ENCODE measurements at places on chromosomes 5 and 9.

DNA sequence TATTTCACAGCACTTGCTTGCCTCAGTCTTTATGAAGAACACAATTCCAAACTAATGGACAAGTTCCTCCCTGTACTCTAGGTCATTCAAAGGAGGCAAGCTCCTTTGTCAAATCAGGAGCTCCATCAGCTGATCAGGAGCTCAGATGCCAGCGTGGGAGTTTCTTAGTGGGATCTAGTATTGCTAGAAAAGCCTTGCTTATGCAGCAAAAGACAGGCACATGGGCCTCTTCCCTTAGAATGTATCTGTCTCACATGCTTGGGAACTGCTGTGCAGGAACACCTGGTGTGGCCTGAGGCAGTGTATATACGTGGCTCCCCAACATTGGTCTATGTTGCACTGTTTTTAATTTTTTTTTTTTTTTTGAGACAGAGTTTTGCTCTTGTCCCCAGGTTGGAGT, 21.4 kb upstream of the HAVCR1 start:
- DNase-seq = no peak

DNA sequence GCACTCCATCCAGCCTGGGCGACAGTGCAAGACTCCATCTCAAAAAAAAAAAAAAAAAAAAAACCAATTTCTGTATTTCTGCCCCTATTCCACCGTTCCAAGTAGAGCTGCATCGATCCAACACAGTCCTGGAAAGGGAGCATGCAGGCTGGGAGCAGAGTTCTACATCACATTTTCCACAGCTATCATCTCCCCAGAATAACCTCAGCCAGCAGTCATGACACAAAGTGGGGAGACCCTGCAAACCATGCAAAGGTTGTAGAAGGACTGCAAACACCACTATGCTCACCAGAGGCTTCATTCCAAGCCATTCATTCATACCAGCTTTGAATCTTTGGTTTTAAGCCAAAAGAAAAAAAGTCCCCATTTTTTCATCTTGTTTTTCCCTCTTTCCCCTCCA, 20.8 kb upstream of the ZNF354A start:
- no peak for DNase-seq

DNA sequence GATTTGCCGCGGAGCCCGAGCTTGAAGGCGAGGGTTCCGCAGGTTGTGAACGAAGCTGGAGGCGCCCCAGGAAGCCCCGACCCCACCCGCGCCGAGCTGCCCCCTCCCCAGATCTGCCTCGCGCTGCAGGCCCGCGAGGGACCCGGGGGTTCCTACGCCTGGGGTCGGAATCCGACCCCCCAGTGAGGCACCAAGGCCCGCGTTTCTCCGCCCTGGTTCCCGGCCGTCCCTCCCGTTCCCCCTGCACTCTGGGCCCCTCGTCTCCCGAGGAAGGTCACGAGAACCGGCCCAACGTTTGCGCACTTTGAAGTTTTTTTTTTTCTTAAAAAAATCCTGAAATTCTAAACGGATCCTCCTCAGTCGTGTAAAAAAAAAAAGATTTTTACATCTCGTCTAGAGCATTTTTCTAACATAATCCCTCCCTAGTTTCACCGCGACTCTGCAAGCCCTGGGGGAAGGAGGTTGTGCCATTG, 880 bp upstream of the GFPT2 start:
- DNase-seq = no peak

DNA sequence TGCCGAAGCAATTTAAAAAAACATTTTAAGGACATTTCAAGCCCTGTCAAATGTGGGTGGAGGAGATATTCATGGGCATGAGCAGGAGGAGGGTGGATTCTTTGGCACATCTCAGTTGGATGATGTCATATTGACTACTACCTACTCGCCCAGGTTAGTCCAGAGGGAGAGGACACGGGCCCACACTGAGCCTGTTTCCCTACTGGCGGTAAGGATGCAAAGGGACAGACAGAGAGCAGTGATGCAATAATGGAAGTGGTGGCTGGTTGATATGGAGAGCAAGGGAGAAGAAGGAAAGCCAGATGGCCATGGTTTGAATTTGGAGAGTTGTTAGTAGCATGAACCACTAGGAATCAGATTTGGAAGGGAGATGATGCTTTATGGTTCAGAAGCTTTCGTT, 34.1 kb upstream of the PDE8B start:
- no peak for DNase-seq

DNA sequence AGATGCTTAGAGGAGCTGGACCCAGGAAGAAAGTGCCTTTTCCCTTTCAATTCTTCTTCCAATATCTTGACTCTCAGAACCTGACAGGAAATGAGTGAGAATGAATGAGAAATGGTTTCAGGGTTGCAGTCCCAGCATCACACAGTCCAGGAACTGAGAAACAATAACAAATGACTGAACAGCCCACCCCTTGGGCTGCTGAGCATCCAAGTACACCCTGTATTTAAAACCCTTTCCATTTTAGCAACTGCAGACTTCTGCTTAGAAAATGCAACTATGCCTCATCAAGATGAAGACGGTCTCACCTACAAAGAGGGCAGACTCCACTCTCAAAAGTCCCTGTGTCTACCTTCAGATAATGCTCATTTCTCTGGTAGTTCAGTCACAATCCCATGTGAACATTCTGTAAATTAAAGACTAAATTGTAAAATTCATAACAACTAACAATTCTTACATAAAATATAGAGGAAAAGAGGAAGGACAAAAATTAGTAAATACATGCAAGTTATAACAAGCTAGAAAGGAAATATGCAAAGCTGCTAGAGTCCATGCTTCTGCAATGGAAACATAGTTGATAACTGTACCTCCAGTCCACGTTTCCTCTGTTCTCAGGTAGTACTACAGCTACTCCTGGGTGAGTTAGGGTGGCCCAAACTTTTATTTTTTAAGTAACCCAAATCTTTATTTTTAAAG, 316.5 kb downstream of the ICE1 start:
- no peak for DNase-seq

- DNase-seq = no peak
Observed at GRCh38 chr9:95213117-95213516, 104.4 kb downstream of the FANCC start.

DNA sequence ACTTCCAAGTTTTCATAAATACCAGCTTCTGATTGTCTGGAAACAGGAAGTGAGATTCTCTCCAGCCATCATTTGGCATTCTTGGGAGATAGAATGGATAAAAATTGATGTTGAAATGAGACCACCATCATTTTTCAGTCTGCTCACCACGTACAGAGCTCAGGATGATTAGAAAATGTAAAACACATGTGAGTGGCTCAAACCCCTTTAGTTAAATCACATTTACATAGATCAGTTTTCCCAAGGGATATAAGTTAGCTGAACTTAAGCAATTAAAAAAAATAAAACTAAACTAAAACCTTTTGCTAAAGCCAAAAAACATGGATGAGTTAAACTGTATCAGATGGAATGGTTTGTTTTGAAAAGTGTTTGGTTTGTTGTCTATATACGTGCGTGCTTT, 37.1 kb upstream of the GDNF start:
- DNase-seq = no peak

DNA sequence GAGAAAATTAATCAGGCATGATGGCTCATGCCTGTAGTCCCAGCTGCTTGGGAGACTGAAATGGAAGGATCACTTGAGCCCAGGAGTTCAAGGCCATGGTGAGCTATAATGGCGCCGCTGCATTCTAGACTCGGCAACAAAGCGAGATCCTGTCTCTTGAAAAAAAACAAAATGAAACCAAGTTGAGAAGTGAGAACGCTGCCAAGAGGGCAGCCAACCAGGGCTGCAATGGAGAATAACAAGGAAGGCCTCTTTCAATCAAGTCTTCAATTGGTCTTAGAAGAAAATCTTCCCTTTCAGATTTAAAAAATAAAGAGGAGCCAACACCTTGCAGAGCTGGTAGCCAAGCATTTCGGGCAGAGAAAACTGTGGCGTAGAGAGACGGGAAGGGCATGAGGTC, 14.7 kb downstream of the KIAA1958 start:
- DNase-seq = no peak

DNA sequence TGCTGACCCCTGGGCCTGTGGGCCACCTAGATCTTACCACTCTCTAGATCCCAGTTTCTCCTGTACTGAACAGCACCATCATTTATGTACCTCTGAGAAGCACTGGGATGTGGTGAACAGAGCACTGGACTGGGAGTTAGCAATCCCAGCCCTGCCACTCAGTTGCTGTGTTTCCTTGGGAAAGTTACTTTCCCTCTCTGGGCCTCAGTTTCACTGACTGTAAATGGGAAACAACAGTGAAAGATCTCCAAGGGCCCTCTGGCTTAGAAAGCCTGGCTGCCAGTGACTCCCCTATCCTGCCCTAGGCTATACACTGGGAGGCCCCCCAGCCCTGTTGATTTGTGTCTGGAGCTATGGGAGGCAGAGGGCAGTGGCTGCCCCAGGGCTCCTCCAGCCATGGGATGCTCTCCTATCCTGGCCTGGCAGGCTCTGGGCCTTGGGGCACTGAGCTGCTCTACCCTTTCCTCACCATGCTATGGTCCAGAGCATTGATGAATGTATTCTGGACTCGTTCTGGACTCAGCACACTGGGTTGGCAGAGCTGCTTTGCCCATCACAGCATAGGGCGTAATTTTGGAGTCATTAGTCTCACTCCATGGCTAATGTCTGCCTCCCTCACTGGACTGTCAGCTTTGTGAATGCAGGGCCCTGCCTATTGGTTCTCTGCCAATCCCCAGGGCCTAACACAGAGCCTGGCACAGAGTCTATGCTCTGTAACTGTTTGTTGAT, 99.3 kb downstream of the RGS3 start:
- no peak for DNase-seq

DNA sequence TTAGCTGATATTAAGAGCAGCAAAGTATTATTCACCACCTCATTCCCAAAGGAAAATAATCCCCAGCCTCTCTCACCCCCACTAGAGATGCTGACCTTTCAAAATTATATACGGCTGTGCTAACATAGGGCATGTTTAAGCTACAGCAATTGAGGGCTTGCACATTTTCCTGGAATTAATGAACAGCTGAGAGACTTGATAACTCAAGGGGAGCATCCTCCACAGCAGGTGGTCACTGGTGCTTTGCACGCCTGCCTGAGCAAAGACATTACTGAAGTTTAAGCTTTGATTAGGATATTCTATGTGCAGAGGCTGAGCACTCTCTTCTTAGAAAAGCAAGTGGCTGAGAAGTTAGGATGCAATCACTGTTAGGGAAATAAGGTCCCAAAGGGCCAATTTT, 230.9 kb downstream of the FAM114A2 start:
- no peak for DNase-seq

DNA sequence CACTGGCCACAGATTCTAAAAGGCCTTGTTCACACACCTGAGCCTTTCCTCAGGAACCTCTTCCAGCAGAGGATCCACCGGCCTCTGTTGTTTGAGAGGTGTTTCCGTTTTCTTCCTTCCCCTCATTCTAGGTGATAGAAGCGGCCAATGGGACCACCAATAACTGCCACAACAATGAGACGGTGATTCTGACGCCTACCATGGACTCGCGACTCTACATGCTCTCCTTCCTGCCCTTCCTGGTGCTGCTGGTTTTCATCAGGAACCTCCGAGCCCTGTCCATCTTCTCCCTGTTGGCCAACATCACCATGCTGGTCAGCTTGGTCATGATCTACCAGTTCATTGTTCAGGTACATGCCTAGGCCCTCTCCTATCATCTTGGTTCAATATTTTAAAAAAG, 20.2 kb downstream of the SLC36A1 start:
- DNase-seq = no peak

DNA sequence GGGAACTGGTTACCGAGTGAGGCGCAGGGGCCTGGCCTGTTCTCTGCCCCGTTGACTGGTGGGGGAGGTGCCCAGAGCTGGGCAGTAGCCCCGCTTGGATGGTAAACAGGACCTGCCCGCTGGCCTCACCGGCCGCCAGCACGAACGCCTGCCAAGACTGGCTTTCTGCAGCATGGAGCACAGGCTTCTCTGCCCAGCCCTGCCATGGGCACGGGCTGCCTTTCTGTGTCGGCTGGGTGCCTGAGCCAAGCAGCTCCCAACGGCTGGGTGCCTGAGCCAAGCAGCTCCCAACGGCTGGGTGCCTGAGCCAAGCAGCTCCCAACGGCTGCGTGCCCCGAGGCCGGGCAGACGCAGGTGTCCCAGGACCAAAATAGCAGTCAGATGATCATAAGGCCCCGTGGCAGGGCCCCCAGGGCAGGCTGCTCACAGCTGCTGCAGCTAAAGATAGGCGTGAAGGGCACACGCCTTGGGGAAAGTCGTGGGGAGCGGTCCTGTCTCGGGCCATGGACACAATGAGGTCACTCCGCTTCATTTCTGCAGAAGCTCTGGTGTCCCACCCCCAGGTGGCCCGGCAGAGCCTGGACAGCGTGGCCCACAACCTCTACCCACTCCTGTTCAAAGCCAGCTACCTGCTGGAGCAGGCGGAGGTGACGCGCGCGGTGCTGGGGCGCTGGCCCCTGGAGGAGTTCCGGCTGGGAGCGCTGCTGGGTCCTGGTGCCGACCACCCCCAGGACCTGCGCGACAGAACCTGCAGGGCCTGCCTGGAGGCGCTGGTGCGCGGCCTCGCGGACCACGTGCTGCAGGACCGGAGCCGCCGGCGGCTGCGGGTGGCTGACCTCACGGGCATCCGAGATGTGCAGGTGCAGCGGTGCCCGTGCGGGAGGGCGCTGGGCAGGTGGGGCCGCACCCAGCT, at the start of gene LRRC14B:
Gene LRRC14B (plus strand): TSS at position 460 of the 913 bp plus-strand sequence. CDS start 44 bp downstream, at position 504.
- DNase-seq = no peak

GRCh38 chr5:36666274-36666673, 59.9 kb downstream of the SLC1A3 start:
- no peak for DNase-seq

GRCh38 chr9:131096269-131097125, at the start of gene AIF1L:
Gene AIF1L, plus strand, starts transcription at chr9:131096531. Its CDS starts 99 bp downstream, at chr9:131096630.
- no peak for DNase-seq

GRCh38 chr9:112777914-112778313, 27.4 kb downstream of the SNX30 start:
- no peak for DNase-seq

- no peak for DNase-seq
Observed at GRCh38 chr9:129232839-129233591, 55.0 kb upstream of the IER5L start.

DNA sequence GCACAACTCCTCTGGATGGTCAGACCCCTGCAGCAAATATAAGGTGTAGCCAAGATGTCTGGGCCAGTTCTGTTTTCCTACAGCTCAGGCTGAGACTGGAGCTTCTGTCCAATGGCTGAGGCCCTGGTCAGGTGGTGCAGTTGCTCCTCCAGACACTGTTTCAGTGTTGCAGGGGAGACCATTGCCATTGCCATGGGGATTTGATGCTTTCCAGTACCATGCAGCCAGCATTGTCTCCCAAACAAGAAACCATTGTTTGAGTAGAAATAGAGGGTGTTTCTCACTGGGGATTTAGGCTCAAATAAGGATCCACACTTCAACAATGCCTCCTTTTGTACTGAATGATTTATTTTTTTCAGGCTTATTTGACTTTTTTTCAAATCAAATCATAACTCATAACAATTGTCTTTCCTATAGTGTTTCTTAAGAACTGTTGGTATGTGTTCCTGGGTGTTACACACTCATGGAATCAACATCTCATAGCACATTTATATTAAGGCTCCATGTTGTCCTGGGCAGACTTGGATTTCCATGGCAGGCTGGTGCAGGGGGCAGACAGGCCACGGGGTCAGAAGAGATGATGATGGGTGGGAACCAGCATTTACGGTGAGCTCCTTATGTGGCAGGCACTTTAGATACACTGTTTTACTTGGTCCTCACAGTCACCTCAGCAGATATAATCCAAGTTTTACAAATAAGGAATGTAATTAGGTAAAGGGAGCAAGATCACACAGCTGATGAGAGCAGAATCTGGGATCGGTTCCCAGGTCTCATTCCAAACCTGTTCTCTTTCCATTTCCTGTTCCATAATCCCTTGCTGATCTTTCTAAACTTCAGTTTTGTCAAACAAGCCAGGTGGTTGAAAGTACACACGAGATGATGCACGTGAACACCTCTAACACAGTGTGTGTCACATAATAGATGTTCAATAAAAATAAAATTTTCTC, 95.9 kb upstream of the GNAQ start:
- DNase-seq = no peak
